Stimulated activated CD4-positive, alpha-beta T cell treated with anti-CD3 and anti-CD28 coated beads, Interleukin-15, amount 100 ng/mL, for 24 hours (primary cell): ENCODE measurements at places on chromosomes 7 and 10.
A peak's percentile ranks its signal among the peaks of the same experiment; 100 is the strongest.

- DNase-seq = no peak
These were observed 11.2 kb upstream of the ARPC1B start for GRCh38 chr7:99363286-99363685.

GRCh38 chr7:5422396-5423305 is 983 bp downstream of the TNRC18 start:
- peak; percentile 19 for DNase-seq

DNA sequence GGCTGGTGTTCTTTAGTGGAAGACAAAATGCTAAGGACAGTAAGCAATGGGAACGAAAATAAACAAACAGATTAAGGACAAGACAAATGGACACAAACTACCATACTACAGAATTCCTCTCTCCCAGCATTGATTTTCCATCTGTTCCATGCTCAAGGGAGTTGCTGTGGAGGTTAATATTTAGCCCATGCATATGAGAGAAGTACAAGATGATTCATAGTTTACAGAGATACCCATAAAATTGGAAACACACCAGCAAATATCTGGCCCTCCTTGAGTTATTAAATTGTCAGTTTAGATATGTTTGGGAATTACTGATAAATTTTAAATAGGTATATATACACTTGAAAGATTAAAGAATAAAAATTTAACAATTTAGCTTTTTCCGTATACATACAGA is 69.8 kb downstream of the GLI3 start:
- no peak for DNase-seq

- no peak for DNase-seq
These were observed 21.8 kb downstream of the CFAP69 start for GRCh38 chr7:90266808-90267207.

- no peak for DNase-seq
These were observed 4.7 kb upstream of the JAKMIP3 start for GRCh38 chr10:132061030-132061429.

DNA sequence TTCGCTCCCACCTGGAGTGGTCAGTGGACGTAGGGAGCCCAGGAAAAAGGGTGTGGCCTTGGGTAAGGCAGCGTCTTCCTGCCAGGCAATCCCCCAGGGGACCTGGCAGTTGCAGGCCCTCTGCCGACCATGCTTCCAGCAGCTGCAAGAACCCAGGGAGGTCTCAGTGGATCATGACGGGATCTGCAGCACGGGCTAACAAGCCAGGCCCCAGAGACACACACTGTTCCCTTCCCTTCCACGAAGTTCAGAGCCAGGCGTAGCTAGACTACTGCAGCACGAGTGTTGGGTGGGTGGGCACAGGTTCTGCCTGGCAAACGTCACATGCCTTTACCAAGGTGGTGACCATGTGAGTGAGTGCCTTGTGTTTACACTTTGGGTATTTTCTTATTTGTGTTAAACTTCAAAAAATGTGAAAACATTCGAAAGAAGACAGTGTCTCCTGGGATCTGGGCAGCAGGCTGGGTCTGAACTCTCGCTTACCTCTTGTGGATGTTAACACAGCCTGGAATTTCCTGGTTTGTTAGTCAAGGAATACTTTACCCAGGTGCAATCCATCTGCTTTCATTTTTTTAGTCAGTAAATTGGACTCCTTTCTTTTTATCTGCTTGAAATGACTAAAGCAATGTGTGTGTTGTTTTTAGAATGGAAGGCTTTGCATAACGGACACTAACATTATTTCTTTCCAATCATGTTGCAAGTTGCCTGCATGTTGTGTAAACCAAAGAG is 48.2 kb upstream of the VIPR2 start:
- DNase-seq = no peak

DNA sequence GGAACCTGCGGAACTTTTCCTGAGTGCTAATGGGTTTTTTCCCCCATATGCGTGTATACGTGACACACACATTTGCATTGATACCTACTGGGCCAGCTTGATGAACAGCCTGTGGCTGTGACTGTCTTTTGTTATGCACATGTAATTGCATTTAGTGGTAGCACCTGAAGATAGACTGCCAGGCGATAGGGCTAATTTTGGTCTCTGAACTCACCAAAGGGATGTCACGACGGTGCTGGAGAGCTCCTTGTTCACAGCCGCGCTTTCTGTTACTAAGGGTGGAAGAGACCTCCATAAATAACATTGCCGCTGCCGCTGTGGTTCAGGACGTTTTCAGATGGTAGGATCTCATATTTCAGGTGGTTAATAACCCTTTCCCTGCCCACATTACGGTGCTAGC is 133.2 kb downstream of the CAMK1D start:
- no peak for DNase-seq

DNA sequence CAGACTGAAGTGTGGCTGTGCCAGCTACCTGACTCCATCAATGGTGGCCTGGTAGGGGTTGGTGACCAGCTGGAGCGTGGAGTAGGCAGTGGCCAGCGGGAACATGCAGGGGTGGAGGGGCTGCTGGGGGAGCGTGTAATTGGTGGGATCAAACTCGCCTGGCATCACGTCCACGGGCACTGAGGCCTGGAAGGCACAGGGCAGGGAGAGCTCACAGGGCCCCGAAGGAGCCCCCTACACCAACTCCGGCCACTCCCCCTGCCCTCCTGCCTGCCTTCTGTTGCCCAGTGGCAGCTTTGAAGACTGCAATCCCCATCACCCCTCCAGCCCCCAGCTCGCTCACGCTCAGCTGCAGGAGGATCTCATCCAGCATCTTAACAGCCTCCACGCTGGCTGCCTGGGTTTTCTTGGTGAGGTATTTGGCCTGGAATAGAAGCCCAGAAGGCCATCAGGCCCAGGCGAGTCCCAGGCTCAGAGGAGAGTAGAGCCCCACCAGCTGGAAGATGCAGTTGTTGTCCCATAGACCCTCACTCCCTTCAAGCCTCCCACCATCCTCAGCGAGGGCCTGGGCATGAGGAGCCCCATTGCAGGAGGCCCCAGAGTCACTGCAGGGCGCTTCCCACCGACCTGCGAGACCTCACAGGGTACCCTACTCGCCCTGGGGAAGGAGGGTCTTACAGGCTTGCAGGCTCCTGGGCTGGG is 7.1 kb downstream of the POLD2 start:
- no peak for DNase-seq

GRCh38 chr10:47024399-47025252 is 113.4 kb downstream of the PTPN20 start:
- peak; percentile 80 for DNase-seq

GRCh38 chr7:128453836-128454804 is 1.6 kb upstream of the HILPDA start:
- no peak for DNase-seq

DNA sequence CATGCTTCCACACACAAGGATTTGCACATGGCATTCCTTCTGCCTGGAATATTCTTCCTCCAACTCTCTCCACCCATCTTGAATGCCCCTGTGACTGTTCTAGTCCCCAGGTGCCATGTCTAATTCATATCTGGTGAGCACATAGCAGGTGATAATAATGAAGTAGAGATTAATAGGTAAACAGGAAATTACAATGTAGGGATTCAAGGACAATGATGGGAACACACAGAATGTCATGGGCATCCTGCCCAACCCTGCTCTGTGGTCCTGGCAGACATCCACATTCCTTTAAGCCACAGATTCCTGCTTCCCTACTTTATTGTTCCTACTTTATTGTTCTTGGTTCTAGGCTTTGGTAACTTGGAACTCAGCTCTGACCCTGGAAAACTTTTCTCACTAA is 115.8 kb downstream of the THSD7A start:
- no peak for DNase-seq

DNA sequence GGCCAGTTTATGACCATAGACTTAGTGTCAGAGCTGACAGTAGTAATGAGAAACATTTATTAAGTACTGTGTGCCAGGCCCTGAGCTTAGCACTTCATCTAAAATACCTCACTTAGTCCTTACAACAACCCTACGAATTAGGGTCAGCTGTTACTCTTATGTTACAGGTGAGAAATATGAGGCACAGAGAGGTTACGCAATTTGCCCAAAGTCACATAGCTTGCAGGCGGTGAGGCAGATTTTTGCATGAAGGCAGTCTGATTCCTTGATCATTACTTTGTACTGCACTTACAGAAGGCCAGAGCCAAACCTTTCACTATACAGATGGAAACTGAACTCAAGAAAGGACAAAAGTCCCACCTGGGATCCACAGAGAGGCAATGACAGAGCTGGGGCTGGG is 10.2 kb downstream of the CDH23 start:
- no peak for DNase-seq

GRCh38 chr7:154795437-154795836 is 207.5 kb downstream of the PAXIP1 start:
- DNase-seq = no peak

DNA sequence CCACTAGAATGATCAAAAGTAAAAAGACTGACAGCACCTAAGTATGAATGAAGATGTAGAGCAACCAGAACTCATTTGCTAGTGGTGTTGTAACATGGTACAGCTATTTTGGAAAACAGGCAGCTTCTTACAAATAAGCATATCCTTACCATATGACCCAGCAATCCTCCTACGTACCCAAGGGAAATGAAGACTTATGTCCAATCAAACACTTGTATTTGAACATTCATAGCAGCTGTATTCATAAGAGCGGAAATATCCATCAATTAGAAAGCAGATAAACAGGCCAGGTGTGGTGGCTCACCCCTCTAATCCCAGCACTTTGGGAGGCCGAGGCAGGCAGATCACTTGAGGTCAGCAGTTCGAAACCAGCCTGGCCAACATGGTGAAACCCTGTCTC is 53.0 kb downstream of the KLRG2 start:
- no peak for DNase-seq

- DNase-seq = no peak
These were observed 6.1 kb upstream of the PDK4 start for GRCh38 chr7:95602421-95602820.

- DNase-seq = no peak
These were observed 198.3 kb upstream of the DKK1 start for GRCh38 chr10:52115823-52116222.

DNA sequence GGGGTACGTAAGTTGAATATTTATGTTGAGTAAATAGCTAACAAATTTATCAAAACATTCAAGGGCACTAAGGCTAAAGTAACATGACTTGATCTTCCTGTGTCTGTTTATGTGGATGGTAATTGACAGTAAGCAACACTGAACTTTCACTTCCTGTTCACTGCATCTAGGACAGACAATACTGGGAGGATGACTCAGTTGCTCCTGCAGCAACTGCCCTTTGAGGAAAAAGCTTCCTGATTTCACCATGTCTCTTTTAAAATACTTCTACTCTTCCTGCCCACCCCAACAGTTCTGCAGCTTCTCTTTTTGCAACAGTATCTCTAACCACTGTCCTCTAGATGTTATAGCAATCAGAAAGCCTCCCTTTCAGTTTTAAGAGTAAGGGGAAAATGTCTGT is 76.6 kb upstream of the HGF start:
- DNase-seq = no peak

- DNase-seq = no peak
These were observed 148.1 kb upstream of the RSU1 start for GRCh38 chr10:16965344-16965616.

DNA sequence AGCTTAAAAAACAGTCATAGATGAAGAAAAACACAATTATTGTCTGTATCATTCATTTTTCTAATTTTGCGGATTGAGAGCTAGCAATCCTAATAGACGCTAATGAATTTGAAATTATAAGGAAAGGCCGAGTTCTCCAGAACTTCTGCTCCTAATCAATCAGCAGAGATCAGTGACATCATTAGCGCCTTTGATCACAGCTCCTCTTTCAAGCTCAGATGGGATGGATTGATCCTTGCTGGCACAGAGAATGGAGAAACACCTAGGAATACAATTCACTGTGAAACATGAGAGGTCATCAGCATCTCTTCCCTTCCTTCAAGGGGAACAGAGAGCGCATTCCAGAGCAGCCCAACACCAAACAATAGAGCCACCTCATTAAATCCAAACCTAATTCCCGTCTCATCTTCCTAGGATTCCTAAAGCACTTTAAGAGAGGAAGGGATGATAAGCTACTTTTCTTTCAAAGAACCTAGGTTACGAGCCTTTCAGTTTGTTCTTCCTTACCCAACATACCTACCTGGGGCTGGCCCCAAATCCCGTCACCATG is 24.4 kb downstream of the GLI3 start:
- no peak for DNase-seq

GRCh38 chr10:12720217-12720981 is 281.1 kb downstream of the CCDC3 start:
- DNase-seq = peak; percentile 69

GRCh38 chr7:158125721-158126120 is 461.9 kb downstream of the PTPRN2 start:
- DNase-seq = no peak

GRCh38 chr10:62326176-62326575 is 48.0 kb upstream of the ZNF365 start:
- DNase-seq = no peak

DNA sequence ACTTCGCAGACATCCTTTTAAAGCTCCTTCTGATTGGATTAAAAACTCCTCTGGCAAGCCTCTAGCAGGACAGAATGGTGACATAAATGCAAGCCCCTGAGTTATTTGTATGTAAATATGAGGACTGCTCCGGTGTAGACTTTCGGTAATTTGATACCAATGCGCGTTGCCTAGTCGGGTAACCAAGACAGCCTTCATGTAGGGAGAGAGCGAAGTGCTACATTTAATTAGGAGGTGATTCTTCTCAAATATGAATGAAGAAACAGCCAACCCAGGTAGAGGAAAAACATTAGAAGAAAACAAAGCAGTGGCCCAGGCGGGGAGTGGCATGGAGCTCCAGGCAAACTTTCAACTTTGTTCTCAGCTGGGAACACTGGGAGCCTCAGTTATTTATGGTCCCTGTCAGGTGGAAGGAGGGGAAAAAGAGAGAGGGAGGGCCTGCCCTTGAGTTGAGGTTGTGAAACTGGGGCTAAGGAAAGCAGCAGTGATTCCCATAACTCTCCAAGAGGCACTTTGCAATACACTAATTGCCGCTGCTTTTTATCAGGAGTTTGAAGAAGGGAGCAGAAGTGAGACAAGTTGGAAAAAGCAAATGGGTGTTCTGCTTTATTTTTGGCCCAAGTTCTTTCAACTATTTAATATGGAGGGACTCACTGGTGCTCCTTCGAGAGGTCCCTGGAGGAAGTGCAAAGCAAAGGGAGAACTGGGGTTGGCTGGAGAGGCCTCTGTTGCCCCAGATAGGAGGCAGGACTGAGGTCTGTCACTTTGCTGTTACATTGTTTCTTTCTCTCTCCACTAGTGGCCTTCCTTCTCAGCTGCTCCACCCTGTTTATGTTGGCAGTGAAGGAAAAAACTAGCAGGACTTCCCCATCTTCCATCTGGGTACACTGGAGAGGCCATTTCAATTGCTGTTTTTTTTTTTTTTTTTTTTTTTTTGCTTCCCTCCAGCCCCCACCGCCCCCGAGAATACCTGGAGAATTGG is 234.6 kb upstream of the CCDC6 start:
- no peak for DNase-seq

- no peak for DNase-seq
These were observed 194.2 kb downstream of the GPAM start for GRCh38 chr10:111989136-111989911.

- no peak for DNase-seq
These were observed 7.8 kb downstream of the PDIA4 start for GRCh38 chr7:149020483-149020882.
